ENCODE measurements at places on chromosomes 16 and 17.

DNA sequence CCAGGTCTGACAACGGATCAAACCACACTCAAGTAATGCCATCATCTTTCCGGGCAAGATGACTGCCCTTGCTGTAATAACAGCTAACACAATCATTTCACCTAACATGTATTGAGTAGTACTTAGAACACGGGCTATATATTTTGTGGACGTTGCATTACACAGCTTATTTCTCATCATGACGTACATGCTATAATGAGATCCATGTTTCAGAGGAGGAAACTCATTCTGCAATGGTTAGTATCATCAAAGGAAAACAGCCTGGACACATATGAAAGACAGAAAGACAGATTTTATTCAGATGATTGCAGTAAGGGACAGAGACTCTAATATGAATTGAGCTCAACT lies 446.7 kb downstream of the HS3ST3B1 start:
- no peak for DNase-seq

- DNase-seq, result no peak
Measured at GRCh38 chr16:67390816-67391423, 2.4 kb downstream of the TPPP3 start.

GRCh38 chr16:85229869-85230462 lies 117.7 kb upstream of the CIBAR2 start:
- no peak for DNase-seq

GRCh38 chr17:40551879-40552768 lies 13.1 kb downstream of the CCR7 start:
- no peak for DNase-seq

DNA sequence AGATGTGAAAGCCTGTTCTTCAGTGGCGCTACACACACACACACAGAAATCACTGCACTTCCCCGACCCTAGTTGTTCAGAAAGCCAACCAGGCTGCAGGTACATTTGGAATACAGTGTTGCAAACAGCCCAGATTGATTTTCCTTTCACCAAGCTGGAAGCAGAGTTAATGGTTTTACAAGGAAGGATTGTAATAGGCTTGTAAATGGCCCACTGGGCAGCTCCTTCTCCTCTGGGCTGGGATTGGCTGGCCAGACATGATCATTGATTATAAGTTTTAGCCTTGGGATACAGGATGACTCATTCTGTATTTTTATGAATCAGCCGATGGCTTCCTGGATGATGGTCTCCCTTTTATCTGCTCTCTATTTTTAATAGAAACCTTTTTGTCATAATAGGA lies 2.5 kb downstream of the VAT1L start:
- no peak for DNase-seq

DNA sequence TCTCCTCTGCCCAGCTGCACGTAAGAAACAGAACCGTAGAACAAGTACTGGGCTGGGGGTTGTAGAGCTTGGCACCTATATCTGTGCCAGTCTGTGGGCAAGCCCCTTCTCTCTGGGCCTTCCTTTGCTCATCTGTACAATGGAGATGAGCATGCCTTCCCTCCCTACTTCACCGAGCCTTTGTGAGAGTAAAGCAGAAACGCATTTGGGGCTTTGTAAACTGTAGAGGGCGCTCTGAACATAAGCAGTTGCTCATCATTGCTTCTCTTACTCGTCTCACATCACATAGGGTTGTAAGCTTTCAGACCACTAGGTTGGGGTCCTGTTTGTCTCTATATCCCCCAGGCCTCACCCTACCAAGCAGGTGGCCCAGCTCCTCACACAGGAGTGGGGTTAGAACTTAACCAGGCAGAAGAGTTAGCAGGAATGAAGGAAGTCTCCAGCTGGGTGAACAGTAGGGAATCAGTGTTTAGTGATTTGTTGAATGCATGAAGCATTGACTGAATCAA lies 15.1 kb downstream of the SAMD14 start:
- DNase-seq, result no peak

DNA sequence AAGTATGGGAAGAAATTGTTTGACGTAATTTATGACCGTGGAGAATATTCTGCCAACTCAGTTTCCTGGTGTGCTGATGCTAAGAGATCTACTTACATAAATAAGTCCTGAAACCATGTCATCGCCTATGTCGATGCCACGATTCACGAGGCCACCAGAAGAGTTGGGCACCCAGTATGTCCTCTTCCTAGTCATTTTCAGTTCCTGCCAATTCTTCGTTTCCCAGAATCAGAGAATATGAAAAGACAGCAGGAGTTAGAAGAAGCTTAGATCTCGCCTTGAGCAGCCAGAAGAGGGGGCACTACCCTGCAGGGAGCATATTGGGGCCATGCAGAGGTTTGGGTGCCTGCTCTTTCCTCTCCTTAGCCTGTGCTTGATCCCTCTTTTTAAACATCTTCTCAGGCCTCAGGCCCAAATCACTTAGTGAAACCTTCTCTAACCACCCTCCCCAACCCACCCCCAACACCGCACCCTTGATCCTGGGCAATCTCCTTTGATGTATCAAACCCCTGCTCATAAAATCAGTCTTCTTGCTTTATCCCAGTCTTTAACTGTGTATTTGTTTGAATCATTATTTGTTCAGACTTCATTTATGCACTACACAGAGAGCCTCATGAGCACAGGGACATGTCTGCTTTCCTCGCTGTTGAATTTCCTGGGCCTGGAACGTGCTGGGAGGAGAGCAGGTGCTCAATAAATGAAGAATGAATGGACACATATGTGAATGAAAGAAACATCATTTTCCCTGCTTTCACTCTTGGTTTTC lies 12.2 kb upstream of the LONP2 start:
- DNase-seq, result no peak

DNA sequence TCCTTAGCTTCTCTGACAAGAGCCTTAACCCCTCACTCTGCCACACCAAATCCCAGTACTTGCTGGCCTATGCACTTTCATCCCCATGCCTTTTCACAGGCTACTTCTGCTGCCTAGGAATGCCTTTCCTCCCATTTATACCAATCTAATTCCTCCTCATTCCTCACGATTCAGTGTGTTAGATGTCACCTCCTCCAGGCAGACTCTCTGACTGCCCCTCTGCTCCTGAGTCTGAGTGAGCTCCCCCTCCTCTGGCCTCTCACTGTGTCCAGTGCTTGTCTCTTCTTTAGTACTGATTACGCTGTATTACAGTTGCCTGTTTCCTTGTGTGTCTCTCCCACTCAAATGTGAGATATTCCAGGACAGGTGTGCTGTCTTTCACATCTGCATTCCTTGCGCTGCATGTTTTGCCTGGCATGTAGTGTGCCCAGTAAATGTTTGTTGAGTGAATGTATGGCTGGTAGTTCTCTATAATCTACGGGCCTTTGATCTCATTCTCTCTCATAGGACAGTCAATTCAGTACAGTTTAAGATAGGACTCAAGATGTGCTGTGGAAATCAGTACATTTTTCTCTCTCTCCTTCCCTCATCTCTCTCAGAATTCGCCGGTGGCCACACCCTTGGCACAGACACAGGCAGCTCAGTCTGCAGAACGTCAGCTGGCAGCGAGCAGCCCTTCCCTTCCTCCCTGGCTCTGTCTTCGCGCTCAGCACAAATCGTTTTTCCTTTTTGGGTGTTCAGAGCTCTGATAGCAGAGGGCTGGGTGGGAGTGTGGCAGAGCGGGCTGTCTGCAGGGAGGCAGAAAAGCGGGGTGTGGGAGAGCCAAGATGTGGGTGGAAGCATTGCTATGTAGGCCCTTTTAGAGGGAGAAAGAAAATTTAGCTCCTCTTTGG lies 18.5 kb downstream of the ARL4D start:
- no peak for DNase-seq

- DNase-seq, result no peak
Measured at GRCh38 chr16:69107316-69107962, 2.0 kb downstream of the HAS3 start.

DNA sequence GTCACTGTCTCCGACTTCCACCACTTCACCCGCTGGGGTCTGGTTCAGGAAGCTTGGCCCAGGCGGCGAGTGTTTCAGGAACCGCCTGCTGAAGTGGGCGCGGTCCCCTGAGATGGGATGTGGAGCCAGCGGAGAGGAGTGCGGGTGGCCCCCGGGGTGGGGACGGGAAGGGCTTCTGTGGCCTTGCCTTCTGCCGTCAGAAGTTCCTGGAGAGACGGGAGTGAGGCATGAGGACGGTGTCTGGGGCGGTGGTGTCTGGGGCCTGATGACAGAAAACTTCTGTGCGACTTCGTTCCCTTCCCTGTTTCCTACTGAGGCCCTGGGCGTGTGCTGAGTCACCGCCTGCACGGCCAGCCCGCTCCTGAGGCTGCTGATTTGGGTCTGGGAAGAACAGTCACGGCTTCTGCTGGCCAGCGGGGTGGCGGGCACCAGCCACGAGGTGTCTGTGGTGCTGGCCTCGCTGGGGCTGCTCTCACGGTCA lies 12.3 kb upstream of the NLRC3 start:
- DNase-seq, result no peak

- no peak for DNase-seq
Measured at GRCh38 chr16:23324727-23325126, 22.6 kb downstream of the SCNN1B start.

GRCh38 chr16:31377210-31377903 lies 15.8 kb upstream of the ITGAD start:
- no peak for DNase-seq

GRCh38 chr16:53773150-53773846 lies 69.3 kb downstream of the FTO start:
- no peak for DNase-seq

DNA sequence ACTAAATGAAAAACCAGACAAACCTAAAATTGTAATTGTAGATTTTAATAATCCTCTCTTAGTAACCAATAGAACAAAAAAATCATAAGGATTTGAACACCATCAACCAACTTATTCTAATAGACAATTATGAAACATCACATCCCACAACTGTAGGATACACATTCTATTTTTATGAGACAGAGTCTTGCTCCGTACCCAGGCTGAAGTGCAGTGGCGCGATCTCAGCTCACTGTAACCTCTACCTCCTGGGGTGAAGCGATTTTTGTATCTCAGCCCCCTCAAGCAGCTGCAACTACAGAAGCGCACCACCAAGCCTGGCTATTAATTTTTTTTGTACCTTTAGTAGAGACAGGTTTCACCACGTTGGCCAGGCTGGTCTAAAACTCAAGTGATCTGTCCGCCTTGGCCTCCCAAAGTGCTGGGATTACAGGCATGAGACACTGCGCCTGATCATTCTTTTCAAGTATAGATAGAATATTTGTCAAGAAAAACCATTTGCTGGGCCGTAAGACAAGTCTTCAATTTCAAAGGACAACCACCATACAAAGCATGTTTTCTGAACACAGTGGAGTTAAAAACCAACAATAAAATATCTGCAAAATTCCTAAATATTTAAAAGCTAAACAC lies 49.8 kb downstream of the CREBBP start:
- DNase-seq, result no peak

- DNase-seq, result no peak
Measured at GRCh38 chr17:2227025-2227699, 76.4 kb downstream of the SMG6 start.

DNA sequence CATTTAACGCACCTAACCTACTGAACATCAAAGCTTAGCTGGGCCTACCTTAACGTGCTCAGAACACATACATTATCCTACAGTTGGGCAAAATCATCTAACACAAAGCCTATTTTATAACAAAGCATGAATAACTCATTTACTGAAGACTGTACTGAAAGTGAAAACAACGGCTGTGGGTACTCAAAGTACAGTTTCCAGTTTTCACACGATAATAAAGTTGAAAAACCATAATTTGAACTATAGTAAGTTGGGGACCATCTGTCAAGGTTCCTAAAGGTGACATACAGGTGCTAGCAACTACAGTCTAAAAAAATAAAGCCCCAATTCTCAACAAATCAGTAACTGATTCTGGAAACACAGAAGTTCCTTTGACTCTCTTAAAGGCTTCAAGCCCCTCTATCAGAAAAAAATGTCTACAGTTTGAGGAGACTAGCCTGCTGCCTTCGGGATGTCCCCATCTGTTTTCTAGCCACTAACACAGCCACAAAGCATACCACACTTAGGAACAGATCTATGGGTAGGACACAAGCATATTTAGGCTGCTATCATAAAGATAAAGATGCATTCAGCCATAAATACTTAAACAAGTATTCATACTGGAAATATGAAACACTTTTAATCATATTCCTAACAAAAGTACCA lies 71.3 kb downstream of the KANSL1 start:
- no peak for DNase-seq

DNA sequence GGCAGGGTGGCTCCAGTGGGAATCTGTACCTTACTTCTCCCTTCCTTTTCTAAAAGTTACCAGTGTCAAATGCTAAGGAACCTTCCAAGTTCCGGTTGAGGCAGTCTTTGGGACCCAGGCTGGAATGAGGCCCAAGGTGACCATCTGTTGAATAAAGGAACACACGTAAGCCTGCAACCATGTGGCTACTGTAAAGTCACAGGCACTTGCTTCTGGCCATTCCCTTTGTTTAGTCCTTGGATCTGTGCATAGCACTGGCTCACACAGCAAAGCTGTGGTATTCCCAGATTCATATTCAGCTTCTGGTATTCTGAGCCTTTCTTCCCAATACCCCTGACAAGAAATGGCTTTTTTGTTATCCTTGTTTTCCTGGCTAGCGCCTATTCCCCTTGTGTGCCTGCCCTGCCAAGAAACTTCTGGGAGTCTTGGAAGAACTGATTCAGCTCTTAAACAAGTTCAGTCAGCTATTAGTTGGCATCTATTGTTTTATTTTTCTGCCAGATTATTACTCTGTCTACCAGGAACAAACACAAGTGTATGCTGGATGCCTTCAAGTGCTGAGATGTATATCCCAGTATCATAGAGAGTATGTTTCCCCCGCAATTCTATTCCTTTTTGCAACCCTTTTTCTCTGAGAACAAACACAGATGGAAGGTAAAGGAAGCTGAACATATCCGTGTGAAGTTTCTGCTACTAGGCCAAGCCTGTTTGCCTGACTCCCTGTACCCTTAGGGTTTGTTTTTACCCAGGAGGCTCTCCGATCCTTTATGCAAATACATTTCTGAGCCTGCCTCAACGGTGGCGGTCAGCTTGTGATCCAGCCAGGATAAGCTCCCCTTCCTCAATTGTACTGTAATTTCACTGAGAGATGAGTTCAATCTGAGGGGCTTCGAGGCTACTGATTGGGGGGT lies 13.2 kb downstream of the TMEM238L start:
- no peak for DNase-seq

DNA sequence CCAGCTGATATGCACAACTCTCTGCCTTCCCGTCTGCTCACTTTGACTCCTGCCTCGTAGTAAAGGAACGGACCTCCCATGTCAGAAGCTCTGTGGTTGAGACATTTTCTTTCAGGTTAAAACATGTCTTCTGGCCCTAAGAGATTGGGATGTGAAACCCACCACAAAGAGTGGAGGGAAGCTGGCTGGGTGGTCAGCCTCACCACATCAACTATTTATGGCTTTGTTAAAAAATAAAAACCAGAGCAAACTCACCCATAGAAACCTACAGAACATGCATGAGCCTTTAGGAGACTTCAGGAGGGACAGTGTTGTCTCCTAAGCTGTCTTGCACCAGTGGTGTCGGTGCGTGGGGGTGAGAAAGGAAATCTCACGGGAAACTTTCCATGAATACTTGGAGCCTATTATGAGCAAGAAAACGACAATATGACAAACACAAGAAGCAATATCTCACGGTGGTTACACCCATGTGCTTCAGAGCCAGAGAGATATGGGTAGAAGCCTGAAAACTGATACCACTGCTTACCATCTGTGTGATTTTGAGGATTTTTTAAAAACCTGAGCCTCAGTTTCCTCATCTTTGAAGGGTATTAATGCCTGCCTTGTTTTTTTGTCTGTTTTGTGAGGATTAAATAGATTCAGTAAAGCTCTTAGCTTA lies 61.7 kb upstream of the XYLT1 start:
- no peak for DNase-seq

All from progenitor cell of endocrine pancreas (in vitro differentiated cells).